GM04503 (cell line): ENCODE measurements at places on chromosomes 1 and 21.

- DNase-seq: no peak
Measured at GRCh38 chr21:46663754-46664153, 28.3 kb downstream of the PRMT2 start.

GRCh38 chr1:93177991-93178390, 2.2 kb downstream of the TMED5 start:
- DNase-seq: no peak

- no peak for DNase-seq
Measured at GRCh38 chr1:89724369-89725010, 91.6 kb downstream of the LRRC8C start.

DNA sequence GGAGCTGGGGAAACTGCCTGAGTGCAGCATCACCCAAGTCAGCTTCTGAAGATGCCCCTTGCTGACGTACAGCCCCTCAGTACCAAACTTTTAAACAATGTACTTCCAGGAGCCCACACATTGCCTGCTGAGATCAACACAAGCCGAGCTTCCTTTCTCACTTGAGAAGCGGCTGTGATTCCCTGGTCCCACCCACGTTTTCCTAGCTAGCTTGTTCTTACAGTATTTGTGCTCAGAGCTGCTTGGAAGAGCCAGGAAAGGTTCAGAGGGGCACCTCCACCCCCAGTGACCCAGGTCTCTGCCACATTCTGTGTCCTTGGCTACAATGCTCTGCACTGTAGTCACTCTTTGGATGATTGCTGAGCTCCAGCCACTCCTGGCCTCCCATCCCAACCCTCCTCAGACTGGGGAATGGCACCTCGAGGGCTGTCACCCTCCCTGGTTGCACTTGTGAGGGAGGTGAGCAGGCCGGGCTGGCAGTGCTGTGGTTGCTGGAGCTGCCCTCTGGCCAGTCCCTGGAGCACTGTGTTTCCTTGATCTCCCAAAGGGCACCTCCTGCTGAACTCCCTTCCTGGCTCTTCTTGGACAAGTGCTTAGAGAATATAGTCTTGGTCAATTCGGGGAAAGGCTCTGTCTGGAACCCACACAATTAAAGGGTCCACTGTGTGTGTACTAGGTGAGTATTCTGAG, 355.1 kb downstream of the AJAP1 start:
- no peak for DNase-seq

DNA sequence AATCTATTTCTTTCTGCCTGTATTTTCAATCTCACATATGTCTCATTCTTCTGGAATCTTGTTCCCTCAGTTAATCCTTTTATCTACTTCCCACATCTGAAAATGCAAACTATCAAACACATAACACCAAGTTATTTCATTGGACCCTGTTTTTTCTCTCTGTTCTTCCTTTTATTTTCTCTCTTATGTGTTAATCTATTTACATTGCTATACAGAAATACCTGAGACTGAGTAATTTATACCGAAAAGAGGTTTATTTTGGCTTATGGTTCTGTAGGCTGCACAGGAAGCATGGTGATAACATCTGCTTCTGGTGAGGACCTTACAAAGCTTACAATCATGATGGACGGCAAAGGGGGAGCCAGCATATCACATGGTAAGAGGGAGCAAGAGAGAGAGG, 247.6 kb downstream of the TGFB2 start:
- no peak for DNase-seq

DNA sequence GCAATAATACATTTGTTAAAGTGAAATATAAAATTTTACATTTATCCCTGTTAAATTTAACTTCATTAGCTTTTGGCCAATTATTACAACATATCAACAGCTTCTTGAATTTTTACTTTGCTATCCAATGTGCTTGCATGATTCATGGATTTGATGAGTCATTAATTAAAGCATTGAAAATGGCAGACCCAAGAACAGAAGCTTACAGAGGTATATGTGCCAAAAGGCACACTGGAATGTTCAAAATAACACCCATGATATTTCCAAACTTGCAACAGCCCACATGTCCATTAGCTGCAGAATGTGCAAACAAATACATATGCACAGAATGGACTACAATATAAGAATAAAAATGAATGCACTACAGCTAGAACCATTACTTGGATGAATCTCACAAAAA, 76.4 kb upstream of the MAN1A2 start:
- no peak for DNase-seq

DNA sequence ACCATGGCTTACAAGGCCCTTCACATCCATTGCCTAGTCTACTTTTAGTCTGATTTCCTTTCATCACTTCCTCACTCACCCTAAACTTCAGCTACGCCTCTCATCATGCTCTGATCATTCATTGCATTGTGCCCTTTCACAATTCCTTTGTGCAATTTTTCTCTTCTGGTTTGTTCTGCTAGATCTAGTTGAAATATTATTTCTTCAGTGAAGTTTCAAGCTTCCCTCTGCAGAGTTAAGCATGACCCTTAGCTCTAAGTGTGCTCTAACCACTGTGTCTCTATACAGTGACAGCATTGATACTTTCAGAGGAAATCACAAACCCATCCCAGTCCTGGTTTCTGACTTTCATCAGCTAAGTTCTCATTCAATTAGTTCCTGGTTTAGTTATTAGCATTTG, 166.1 kb downstream of the PLA2G4A start:
- DNase-seq: no peak

DNA sequence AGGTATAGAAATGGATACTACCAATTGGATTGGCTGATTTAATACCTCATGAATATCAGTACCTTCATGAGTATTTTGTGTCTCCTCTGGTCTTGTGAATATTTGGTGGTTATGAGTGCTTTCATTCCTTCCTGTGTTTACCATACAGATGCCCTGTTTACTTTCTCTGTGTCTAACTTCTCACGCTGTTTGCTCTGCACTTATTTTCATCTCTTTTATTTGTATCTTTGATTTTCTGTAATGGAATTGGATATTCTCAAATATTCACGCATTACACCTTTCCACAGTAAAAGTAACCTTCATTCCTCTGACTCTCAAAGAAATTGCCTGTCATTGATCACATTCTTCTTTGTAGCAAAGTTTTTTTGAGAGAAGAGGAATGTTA, 16.8 kb downstream of the CNST start:
- DNase-seq: no peak

- no peak for DNase-seq
Measured at GRCh38 chr1:94725566-94725965, 94.6 kb upstream of the SLC44A3 start.

DNA sequence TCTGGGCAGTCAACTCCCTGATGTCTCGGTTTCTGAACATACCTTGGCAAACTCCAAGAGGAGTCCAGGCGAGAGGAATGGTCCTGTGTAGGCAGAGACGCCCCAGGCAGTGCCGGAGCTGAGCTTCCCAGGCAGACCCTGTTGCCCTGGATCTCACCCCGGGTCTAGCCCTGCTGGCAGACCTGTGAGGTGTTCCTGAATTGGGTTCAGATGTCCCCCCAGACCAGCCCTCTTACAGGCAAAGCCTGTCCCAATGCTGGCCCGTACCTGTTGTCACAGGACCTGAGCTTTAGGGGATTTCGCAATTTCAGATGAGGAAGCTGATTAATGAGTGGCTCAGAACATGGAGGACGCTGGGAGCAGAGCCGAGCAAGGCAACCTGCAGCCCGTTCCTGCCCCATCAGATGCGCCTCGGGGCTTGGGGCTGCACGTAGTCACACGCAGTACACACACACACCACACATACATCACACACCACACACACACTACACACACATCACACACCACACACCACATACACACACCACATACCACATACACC, 38.5 kb upstream of the PDE9A start:
- DNase-seq: no peak

GRCh38 chr1:210198840-210199239, 33.8 kb upstream of the SERTAD4 start:
- no peak for DNase-seq

DNA sequence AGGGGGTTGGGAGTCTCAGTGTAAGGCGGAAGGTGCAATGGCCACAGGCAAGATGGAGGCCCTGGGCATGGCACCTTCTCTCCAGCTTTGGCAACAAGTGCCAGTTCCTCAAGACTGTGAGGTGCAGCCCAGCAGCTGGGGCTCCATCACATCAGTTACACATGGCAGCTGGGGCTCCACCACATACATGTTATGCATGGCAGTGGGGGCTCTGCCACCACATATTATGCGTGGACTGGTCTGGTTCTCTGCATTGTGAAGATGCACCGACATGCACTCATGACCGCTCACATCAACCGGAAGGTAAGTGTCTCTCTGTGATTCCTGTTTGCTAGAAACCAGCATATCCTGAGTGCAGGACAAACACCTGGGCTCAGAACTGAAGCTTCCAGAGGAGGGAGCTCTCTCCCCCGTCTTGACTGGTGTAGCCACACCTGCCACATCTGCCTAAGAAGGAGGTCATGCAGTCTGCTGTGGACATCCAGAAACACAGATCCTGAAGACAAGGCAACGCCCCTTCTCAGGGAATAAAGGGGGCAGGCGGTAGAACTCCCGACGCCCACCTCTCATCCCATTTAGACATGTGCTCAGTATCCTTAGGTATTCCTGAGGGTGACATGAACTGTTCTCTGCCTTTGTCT, 104.1 kb upstream of the TMPRSS2 start:
- no peak for DNase-seq

DNA sequence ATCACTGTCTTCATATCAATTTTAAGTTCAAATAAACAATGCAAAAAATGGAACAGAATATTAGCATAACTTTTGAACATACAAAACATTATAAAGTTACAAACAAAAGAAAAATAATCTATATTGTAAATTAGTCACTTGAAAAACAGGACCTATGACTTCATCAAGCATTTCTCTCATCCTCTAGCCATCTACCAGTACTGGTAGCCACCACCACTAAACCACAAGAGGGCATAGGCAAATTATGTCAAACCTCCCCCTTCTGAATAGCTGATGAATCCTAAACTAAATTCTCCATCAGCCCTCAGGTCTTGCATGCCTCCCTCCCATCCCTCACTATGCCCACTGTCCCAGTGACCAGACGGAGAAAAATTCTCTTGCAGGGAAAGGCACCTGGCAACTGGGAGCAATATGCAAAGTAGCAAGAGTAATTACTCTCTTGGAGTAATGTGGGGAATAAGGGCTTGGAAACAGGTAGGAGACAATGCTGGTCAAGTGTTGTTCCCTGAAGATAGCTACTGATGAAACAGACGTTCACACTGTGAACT, 37.1 kb downstream of the SSX2IP start:
- no peak for DNase-seq

GRCh38 chr1:55400508-55400907, 185.3 kb upstream of the USP24 start:
- peak; percentile 42 for DNase-seq

- DNase-seq: no peak
Measured at GRCh38 chr1:45493116-45493697, 2.2 kb upstream of the TESK2 start.

DNA sequence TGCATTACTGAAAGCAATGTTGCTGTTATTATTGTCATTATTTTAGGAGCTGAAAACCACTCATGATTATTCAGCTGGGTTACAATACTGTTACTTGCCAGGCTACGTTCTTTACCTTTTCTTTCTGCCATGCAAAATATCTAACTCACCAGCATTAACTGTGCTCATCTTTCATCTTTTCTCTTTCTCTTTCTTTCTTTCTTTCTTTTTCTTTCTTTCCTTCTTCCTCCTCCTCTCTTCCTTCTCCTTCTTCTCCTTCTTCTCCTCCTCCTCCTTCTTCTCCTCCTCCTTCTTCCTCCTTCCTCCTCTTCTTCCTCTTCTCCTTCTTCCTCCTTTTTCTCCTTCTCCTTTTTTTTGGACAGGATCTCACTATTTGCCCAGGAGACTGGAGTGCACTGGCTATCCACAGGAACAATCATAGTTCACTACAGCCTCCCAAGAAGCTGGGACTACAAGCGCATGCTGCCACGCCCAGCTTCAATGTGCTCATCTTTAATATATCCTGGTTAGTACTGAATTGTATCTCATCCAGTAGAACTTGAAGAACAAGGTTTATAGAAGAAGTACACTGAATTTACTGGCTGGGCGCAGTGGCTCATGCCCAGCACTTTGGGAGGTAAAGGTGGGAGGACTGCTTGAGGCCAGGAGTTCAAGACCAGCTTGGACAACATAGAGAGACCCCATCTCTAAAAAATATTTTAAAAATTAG, 6.9 kb upstream of the ZMYM4 start:
- no peak for DNase-seq

- DNase-seq: peak; percentile 42
Measured at GRCh38 chr1:89125913-89126580, at the start of gene GBP2. TSS of gene GBP2 (minus strand) at chr1:89126114. CDS start at chr1:89121966, 4,148 bp downstream.

DNA sequence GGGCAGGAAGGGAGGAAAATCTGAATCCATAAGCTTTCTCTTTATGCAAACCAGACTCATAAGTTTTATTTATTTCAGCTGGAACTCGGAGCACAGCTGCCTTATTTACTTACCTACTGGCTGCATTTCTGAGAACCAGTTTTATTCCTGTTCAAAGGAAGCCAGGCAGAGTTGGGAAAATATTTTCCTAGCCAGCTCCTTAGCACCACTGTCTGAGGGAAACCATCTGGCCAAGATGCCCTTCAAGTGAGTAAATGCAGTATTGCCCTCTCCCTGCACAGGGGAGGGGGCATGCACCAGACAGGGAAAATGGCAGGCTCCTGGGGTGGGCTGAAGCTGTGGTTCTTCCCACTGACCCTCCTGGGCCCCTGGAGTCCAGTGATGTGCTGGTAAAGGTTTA, 28.9 kb upstream of the FMOD start:
- no peak for DNase-seq
